ENCODE measurements at places on chromosomes 1 and 21.

DNA sequence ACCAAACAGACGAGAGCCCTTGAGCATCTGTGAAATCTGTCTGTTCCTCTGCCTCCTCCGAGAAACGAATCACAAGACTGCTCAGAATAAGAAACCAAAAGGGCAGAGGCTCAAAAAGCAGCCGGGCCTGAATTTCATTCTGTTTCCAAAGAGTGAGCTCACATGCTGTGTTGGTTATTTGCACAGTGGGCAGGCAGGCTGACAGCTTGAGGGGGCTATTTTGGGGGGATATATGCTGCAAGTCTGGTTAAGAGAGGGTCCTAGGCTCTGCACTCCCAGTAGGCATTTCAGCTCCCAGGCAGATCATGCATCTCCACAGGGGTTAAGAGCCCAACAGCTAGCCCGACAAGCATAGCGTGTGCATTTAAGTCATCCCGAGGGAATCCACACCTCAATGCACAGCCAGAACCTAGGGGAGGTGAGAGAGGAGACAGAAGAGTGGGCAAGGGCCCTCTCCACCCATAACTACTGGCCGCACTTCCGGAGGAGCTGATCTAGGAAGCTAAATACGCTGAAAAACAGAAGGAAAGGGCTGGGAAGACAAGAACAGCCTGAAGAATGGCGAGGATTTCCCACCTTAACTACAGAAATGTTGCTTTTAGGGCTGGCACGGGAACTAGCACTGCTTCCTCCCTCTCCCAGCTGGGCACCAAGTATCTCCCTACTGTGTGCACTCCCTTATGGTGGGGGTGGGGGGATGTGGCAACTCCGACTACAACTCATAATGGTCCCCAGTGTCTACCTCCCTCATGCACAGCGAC, 3.7 kb downstream of the PGBD5 start:
- no peak for DNase-seq

DNA sequence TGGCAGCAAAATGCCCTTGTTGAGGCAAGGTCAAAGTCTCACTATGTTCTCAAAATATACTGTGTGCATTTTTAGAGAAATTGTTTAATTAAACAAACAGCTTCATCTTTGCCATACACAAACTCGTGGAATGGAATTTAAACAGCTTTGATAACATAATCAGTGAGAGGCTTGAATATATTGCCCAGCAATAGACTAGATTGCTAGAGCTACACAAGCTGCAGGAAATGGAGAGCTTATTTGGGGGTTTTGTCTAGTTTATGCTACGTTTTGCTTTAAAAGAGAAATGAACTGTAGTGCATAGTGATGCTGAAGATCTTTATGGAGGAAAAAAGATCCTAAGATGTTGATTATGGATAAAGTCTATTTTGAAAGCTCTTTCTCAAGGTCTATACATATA, 166.8 kb upstream of the HMCN1 start:
- DNase-seq = no peak

DNA sequence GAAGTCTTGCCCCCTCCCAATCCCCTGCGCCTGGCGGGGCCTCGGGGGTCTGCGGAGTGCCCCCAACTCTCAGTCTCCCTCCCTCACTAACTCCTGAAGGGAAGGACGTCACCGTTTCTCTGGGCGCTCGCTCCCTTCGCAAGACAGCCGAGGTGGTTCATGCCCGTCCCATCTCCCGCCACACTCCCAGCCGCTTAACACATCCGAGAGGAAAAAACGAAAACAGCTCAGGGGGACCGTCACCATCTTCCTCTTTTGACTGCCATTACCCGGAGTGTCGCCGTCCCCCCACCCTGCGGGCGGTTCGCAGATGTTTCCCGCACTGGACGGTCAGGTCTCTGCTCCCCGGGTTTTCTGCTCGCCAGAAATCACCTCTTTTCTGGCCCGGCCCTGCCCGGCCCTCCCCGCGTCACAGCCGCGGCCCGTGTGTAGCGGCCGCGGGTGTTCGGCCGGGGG, 532 bp downstream of the ERO1B start:
- DNase-seq = peak; percentile 12

DNA sequence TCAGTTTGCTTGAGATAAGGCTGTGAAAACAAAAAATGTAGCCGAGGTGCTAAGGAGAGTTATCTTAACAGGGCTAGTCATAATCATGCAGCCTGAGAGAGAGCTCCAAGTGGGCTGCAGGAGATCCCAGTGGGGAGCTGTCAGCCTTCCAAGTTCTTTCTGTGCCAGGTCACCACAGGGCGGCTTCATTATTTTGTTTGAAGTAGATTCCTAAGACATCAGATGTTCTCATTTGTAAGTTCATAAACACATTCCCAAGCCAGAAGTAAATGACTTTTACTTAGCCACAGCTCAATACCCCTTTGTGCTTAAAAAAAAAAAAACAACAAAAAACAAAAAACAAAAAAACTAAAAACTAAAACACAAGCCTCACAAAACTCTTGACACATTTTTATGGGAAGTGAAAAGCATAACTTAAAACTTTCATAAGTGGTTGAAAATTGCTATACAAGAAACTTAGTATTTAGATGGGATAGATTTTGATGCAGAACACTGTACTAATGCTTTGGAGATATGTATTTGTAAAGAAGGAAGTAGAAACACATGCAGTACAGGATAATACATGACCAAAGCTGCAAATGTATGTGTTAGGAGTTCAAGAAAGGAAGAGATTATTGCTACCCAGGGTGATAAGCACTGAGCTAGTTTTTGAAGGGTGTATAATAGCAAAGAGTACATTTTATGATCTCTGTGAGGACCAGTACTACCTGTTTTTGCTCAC, 8.6 kb downstream of the CDC14A start:
- peak; percentile 85 for DNase-seq

GRCh38 chr1:56948403-56949023, 17.3 kb downstream of the C8B start:
- DNase-seq = no peak

- no peak for DNase-seq
These were observed 92.5 kb downstream of the LACTBL1 start for GRCh38 chr1:22880174-22880601.

DNA sequence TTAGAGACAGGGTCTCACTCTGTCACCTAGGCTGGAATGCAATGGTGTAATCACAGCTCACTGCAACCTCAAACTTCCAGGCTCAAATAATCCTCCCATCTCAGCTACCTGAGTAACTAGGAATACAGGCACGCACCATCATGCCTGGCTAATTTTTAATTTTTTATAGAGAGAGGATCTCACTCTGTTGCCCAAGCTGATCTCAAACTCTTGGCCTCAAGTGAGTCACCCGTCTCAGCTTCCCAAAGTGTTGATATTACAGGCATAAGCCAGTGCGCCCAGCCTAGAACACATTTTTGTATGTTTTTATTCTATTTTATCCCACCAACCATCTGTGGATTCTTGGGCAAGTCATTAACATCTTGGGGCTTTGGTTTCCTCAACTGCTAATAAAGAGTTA, 100.5 kb downstream of the AK5 start:
- no peak for DNase-seq

GRCh38 chr1:7345516-7345915, 425.6 kb upstream of the VAMP3 start:
- no peak for DNase-seq

- no peak for DNase-seq
These were observed 36.6 kb upstream of the PTPRC start for GRCh38 chr1:198601936-198602889.

- DNase-seq = no peak
These were observed 125.8 kb upstream of the SLC44A3 start for GRCh38 chr1:94694226-94694915.

GRCh38 chr1:168235548-168235885, 9.7 kb downstream of the SFT2D2 start:
- no peak for DNase-seq

DNA sequence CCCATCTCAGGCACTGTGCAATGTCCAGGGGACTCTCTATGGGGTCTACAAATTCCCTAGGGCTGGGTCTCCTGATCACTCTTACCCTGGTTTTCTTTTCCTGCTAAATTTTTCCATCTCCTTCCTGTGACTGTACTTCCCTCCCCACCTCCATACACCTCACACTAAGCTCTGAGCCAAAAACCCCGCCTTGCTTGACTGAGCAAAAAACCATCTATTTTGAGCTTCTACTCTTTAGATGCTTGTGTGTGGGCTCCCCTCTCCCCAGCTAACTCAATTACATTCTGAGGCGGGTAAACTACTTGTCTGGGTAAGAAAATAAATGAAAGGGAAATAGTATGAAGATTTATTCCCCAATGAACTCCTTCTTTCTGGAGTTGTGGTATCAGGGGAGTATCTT, 187.9 kb downstream of the PTPRU start:
- no peak for DNase-seq

GRCh38 chr1:233461847-233462246, 134.3 kb downstream of the MAP3K21 start:
- no peak for DNase-seq

DNA sequence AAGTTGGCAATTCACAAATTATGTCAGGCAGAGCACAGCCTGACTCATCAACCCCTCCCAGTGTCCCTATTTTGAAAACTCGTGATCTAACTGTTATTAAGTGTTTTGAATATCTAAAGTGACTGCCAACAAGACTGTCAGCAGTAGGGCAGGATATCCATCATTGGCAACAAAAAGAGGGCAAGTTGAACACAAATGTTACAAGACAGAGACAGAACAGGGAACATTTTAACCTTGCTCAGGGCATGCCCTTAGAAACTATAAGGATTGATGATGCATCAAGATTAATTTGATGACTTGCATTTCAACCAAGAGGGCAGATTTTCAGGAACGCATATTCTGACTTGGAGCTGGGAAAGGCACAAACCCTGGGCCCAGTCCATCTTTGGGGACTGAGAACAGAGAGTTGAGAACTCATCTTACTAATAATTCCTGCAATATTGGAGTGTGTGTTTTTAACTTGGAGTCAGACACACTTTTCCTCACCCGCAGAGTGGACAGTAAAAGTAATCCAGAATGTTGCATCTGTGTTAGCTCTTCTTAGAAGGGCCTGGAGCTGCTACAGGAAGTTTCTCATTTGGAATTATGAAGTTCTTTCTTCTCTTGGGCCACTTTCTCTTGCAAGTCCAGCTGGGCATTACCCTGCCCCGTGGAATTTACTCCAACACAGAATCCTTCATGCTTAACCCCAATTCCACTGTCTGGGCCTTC, 317.2 kb downstream of the LTN1 start:
- DNase-seq = no peak

- DNase-seq = no peak
These were observed 599.8 kb upstream of the CXADR start for GRCh38 chr21:16913010-16913409.

DNA sequence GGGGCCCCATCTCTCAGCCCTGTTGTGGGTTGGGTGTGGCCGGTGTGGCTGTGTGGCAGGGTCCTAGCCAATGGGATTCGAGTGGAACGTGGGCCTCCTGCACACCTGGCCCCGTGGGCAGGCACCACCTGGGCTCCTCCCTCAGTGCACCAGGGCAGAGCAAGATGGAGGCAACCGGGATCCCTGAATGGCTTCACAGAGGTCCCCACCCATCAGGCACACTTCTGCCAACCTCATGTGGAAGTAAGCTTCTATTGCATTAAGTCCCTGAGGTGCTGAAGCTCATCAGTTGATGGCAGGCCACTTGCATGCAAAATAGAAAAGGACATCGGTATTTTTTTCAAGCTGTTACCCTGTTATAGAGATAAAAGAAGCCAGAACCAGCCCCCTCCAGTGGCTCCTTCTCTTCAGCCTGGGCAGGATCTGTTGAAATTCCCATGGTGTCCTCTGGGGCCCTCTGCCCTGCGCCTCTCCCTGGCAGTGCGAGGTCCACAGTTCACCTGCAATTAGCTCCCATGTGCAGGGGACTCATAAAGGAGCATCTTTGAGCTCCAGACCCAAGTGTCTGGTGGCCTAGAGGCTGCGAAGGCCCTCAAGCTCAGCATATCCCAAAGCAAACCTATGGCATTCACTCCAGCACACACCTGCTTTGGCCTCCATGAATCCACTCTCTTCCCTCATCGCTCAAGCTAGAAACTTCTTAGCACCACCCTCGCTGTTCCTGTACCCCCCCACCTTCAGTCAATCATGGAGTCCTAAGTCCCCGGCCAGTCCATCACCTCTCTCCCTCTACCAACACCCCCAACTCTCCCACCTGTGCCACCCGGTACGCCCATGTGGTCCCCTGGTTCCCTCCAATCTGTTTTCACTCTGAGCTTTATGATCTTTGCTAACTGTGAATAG, 2.1 kb upstream of the SLC45A1 start:
- DNase-seq = no peak

DNA sequence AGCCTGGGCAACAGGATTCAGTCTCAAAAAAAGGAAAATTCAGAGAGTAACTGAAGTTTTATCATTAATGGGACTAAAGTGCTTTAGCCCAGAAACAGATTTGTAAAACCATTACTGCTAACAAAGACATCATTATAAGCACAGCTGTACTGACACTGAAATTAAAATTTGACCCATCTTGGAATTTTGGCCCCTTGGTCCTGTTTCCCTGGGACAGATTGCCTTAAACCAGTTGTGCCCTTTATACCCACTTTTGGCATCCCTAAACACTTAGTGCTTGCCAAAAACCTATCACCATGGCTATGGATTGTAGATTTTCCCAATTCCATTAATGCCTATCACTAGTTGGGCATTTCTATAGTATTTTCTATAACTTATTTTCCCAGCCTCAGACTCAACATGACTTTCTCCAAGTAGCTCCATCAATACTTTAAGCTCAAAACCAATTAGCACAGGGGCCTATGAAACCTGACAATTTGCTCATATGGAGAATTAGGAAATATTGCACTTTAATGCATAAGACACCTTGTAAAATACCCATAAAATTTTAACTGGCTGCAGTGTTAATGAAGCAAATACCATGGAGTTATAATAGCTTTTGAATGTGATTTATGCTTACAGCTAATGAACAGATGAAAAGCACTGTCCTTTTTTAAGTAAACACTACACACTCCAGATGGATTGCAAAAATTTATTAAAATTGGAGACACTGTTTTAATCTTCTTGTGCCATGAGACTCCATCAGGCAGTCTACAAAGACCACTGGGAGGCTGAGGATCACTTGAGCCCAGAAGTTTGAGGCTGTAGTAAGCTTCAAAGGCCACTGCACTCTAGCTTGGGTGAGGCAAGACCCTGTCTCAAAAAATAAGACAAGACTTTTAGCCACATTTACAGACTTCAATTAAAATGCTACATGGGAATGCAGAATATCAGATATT, 4.3 kb downstream of the GAS5 start:
- DNase-seq = no peak

- no peak for DNase-seq
These were observed 186.5 kb downstream of the DSCAM start for GRCh38 chr21:40660461-40660860.

DNA sequence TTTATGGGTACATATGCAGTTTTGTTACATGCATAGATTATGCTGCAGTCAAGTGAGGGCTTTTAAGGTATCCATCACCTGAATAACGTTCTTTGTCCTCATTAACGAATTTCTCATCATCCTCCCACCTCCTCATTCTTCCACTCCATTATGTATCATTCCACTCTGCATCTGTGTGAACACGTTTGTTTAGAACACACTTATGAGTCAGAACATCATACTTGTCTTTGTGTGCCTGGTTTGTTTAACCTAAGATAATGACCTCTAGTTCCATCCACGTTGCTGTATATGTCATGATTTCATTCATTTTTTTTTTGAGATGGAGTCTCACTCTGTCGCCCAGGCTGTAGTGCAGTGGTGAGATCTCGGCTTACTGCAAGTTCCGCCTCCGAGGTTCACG, 6.7 kb upstream of the MPC2 start:
- DNase-seq = no peak
